ENCODE measurements at places on chromosomes 2 and 18. TPM values are rescaled to one million over a fixed set of nuclear protein-coding genes. Genes with fewer than 3 reads are reported as not detected.

DNA sequence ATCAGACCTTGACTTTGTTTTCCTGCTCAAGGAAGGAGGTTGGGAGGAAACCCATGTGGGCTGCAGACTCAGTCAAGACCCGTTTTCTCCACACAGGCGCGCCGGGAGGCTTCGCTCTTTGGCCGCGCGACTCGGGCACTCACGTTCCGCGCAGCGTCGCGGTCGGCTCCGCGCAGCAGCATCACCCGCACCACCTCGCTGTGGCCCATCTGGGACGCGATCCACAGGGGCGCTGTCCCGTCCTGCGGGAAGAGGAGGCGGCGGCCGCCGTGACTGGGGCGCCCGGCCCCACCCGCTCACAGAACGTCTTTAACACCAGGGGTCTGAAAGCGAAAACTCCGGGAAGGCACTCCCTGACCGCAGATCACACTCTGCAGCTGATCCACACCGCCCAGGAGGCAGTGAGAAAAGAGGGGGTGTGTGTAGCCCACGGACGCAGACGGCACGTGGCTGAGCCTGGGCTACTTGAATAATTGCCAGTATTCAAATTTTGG is 33.1 kb upstream of the NPC1 start:
- H3K4me3 ChIP-seq: peak overlapping the region; percentile 34
- peak overlapping the region; percentile 63 for H3K27ac ChIP-seq
- no peaks in the 10 kb centered on the region for H3K36me3 ChIP-seq
- H3K27me3 ChIP-seq: peaks cover 7% of the 10 kb centered on the region
- H3K4me1 ChIP-seq: peaks cover 27% of the 10 kb centered on the region
- peak; percentile 64 for DNase-seq

DNA sequence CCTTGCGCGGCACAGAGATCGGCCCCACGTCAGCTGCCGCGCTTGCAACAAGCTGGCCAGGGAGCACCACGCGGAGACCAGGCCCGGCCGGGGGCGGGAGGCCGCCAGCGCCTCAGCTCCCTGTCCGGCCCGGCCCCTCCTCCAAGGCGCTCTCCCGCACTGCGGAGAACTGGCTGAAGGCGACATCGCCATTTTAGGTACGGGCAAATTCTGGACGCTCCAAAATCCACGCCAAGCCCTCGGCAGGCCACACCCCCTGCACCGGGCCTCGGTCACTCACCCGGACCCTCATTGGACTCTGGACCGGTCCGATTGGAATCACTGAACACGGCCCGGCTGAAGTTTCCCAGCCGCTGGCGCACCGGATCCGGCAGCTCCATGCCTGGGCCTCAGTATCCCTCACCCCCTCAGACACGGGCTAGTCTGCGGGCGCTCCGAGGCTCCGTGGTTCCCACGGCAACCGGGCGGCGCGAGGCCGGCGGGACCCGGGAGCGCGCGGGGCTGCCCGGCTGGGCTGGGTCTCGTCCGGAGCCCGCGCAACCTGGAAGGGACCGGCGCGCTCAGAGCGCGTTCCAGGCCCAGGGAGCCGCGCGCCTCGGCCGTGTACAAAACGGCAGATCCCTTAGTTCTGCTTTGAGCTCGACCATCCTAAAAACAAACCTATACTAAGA is at the start of gene TMEM17:
TSS of gene TMEM17 (minus strand) at position 446 of the 671 bp plus-strand sequence. CDS start at position 380, 66 bp downstream.
- no peaks in the 10 kb centered on the region for H3K36me3 ChIP-seq
- H3K27me3 ChIP-seq: no peaks in the 10 kb centered on the region
- H3K4me1 ChIP-seq: peaks cover 18% of the 10 kb centered on the region
- H3K27ac ChIP-seq: peak within 1 kb of the TSS; percentile 94

- no peaks in the 10 kb centered on the region for H3K27me3 ChIP-seq
- no peaks in the 10 kb centered on the region for H3K4me1 ChIP-seq
- no peaks in the 10 kb centered on the region for H3K36me3 ChIP-seq
- no peak overlapping the region for H3K27ac ChIP-seq
- DNase-seq: no peak
Measured at GRCh38 chr2:68992933-68993332, 18.5 kb downstream of the GKN1 start.

GRCh38 chr2:17538022-17538843 is 2.3 kb upstream of the VSNL1 start:
- H3K4me3 ChIP-seq: peak overlapping the region; percentile 77
- H3K27ac ChIP-seq: peak overlapping the region; percentile 70
- H3K36me3 ChIP-seq: no peaks in the 10 kb centered on the region
- H3K4me1 ChIP-seq: no peaks in the 10 kb centered on the region
- peaks cover 29% of the 10 kb centered on the region for H3K27me3 ChIP-seq

- no peaks in the 10 kb centered on the region for H3K36me3 ChIP-seq
- H3K27ac ChIP-seq: no peak overlapping the region
- H3K4me1 ChIP-seq: peaks cover 15% of the 10 kb centered on the region
- DNase-seq: no peak
- no peaks in the 10 kb centered on the region for H3K27me3 ChIP-seq
- no peak overlapping the region for H3K4me3 ChIP-seq
Measured at GRCh38 chr2:26727641-26728561, 35.4 kb downstream of the KCNK3 start.

GRCh38 chr18:79801217-79801616 is 3.5 kb downstream of the KCNG2 start:
- peaks cover 9% of the 10 kb centered on the region for H3K4me1 ChIP-seq
- peaks cover 33% of the 10 kb centered on the region for H3K27me3 ChIP-seq
- H3K27ac ChIP-seq: no peak overlapping the region
- no peaks in the 10 kb centered on the region for H3K36me3 ChIP-seq

DNA sequence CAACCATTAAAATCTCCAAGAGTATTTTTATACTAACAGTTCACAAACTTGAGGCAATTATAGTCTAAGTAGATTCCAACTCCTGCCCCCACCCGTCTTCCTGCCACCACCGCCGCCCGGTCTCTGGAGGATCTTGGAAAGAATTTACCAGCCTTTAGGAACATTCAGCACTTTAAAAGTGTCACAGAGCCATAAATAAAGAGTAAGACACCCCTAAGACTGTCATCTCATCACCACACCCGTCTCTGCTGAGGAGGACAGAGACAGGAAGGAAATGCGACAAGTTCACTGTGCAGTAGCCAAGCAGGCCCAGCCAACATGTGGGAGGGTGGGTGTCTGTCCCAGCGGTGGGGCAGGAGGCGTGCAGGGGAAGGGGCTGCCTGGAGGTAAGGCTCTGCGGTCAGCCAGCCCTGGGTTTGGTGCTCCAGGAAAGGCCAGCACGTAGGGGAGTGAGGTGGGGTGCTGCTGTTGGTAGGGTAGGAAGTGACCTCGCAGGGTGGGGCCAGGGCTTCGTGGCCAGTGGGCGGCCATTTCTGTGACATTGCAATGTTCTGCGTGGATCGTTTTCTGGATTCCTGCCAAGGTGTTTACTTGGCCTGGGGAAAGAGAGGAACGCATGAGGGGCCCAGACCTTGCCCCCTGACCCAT is 111.6 kb downstream of the FAM210A start:
- no peak for DNase-seq
- peaks cover 18% of the 10 kb centered on the region for H3K4me1 ChIP-seq
- no peaks in the 10 kb centered on the region for H3K36me3 ChIP-seq
- H3K4me3 ChIP-seq: no peak overlapping the region
- peaks cover 25% of the 10 kb centered on the region for H3K27me3 ChIP-seq
- no peak overlapping the region for H3K27ac ChIP-seq

DNA sequence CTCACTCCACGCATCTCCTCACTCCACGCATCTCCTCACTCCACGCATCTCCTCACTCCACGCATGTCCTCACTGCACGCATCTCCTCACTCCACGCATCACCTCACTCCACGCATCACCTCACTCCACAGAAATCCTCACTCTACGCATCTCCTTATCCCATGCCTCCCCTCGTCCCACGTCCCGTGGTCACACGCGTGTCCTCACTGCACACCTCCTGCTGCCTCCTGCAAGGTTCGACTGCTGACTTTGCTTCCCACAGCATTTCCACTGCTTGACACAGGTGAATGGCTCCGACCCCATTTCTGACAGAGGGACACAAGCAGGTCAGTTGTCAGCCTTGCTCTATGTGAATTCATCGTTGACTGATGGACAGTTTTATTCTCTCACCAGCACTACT is 103.0 kb downstream of the USP40 start:
- H3K36me3 ChIP-seq: no peaks in the 10 kb centered on the region
- no peak overlapping the region for H3K4me3 ChIP-seq
- H3K4me1 ChIP-seq: no peaks in the 10 kb centered on the region
- no peaks in the 10 kb centered on the region for H3K27me3 ChIP-seq

- no peak overlapping the region for H3K27ac ChIP-seq
- peak; percentile 3 for DNase-seq
- H3K27me3 ChIP-seq: no peaks in the 10 kb centered on the region
- no peak overlapping the region for H3K4me3 ChIP-seq
- H3K4me1 ChIP-seq: no peaks in the 10 kb centered on the region
Measured at GRCh38 chr2:240467149-240467642, 31.7 kb downstream of the GPC1 start.

GRCh38 chr2:41948397-41948763 is 99.4 kb upstream of the PKDCC start:
- H3K36me3 ChIP-seq: no peaks in the 10 kb centered on the region
- H3K27me3 ChIP-seq: no peaks in the 10 kb centered on the region
- H3K4me3 ChIP-seq: no peak overlapping the region
- H3K27ac ChIP-seq: peak overlapping the region; percentile 24
- no peak for DNase-seq

GRCh38 chr2:235418918-235419317 is 74.9 kb upstream of the AGAP1 start:
- DNase-seq: no peak
- no peaks in the 10 kb centered on the region for H3K27me3 ChIP-seq
- no peaks in the 10 kb centered on the region for H3K36me3 ChIP-seq
- no peak overlapping the region for H3K27ac ChIP-seq
- H3K4me3 ChIP-seq: no peak overlapping the region
- H3K4me1 ChIP-seq: peaks cover 2% of the 10 kb centered on the region

- H3K4me1 ChIP-seq: peaks cover 20% of the 10 kb centered on the region
- no peak overlapping the region for H3K27ac ChIP-seq
- no peaks in the 10 kb centered on the region for H3K27me3 ChIP-seq
- no peaks in the 10 kb centered on the region for H3K36me3 ChIP-seq
- H3K4me3 ChIP-seq: no peak overlapping the region
Measured at GRCh38 chr2:164810843-164811242, 30.8 kb downstream of the COBLL1 start.

DNA sequence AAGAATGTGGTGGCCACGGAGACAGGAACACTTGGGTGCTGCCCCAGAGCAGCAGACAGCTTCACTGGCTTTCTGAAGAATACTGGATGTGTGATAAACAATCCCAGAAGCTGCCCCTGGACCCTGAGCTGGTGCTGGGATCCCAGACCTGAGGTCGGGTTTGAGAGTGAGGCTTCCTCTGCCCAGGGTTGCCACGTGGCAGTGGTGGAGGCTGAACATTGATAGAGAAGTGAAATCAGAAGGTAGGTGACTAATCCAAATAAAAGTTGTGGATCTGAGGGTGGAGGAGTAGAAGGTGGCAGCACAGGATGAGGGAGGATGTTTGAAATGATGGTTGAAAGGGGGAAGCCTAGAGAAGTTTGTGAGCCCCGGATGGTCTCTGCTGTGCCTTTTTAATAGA is 64.0 kb downstream of the FMNL2 start:
- peaks cover 5% of the 10 kb centered on the region for H3K4me1 ChIP-seq
- H3K27me3 ChIP-seq: no peaks in the 10 kb centered on the region
- no peak overlapping the region for H3K27ac ChIP-seq
- no peaks in the 10 kb centered on the region for H3K36me3 ChIP-seq

GRCh38 chr2:196170606-196171247 is 651 bp downstream of the STK17B start:
- H3K27me3 ChIP-seq: no peaks in the 10 kb centered on the region
- H3K4me1 ChIP-seq: no peaks in the 10 kb centered on the region
- peak; percentile 40 for DNase-seq
- peak overlapping the region; percentile 93 for H3K27ac ChIP-seq
- peak overlapping the region; percentile 90 for H3K4me3 ChIP-seq

GRCh38 chr2:60067006-60067405 is 486.4 kb downstream of the BCL11A start:
- H3K27me3 ChIP-seq: no peaks in the 10 kb centered on the region
- H3K36me3 ChIP-seq: no peaks in the 10 kb centered on the region
- H3K27ac ChIP-seq: no peak overlapping the region
- peak; percentile 20 for DNase-seq
- peaks cover 3% of the 10 kb centered on the region for H3K4me1 ChIP-seq
- H3K4me3 ChIP-seq: no peak overlapping the region

IL18R1 gene
- 25.5 TPM for total RNA-seq

SCN2A gene
- total RNA-seq: 2.9 TPM

COL6A3 gene
- 158 TPM for total RNA-seq

PCARE gene
- 2.2 TPM for total RNA-seq

LIMS4 gene
- total RNA-seq: 0.90 TPM

FOXD4L1 gene
- total RNA-seq: 0.20 TPM

MYO7B gene
- total RNA-seq: 17.6 TPM

NT5DC4 gene
- 2.7 TPM for total RNA-seq

MEP1B gene
- 0.36 TPM for total RNA-seq

SULT1C4 gene
- 14.0 TPM for total RNA-seq

HTR2B gene
- total RNA-seq: 0.73 TPM
